ENCODE measurements at places on chromosomes 5 and 9.

- no peak for DNase-seq
Observed at GRCh38 chr5:173242675-173243121, 7.7 kb upstream of the NKX2-5 start.

GRCh38 chr5:95759634-95760033, 28.5 kb downstream of the RHOBTB3 start:
- DNase-seq = no peak

GRCh38 chr9:86807367-86807976, 139.8 kb downstream of the GAS1 start:
- no peak for DNase-seq

GRCh38 chr5:110807169-110807568, 68.4 kb downstream of the SLC25A46 start:
- DNase-seq = no peak

DNA sequence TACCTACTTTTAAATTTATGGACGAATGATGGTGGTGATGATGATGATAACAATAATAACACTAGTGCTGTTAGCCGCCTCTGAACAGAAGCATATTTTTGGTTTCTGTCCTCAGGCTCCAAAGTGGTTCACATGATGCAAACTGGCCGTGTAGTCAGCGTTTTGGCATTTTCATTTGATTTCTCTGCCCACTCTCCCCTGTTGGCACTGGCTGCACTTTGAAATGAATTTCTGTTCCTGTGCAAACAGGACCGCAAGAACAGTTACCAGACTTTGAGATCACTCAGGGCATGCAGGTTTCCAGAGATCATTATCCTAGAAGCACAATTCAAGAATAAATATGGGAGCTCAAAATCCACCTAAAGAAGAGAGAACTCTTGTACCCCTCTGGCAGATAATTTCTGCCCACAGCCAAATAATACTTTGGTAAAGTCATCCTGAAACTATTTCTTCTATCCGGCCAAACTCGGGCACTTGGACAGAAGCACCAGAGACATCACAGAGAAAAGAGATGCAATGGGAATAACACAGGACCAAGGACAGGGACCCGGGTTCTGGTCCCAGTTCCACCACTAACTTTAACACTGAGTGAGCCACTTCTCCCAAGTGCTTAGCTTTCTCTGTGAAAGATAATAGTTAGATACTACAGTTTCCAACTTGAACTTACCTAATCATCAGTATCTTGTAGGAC, 201.7 kb upstream of the PTGER4 start:
- no peak for DNase-seq

DNA sequence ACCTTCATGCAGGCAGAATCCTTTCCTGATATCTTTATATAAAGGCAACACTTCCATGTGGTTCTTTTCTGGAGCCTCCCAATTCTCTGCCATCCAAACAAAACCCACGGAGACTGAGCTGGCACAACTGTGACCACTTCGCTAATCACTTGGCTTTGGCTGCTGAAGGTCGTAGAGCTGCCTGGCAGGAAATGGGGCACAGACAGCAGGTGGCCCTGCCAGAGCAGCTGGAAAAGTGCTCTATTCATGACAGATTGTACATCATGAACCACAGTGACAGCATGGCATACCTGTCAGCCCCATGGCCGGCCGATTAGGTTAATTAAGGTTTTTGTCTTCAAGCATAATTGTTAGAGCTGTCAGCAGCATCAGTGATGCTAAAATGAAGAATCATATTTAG, 141.9 kb upstream of the ANKRD55 start:
- no peak for DNase-seq

DNA sequence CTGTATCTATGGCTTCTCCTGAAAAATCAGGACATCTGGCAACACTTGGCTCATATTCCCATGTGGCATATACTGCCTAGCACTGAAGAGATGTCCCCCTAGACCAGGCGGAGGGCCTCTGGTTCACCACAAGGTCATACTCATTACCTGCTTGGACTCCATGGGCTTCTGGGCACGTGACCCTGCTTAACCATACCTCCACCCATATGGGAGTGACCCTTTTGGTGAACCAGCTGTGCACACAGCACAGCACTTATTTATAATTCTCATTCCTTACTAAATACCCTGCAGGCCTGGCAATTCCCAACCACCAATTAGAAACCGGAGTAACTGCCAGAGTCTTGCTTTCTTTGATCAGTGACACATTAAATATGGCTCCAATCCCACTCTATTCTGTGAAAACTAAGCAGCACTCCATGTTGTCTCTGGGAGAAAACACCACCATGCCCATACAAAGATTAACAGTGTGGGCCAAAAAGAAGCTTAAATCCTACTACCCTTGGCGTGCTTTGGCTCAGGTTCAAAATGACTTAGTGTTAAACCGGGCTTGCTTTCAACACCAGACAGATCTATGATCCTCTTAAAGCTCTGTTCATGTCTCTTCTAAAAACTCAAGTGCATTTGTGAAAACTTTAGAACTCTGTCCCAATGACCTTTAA, 57.7 kb downstream of the MTMR12 start:
- DNase-seq = no peak

- DNase-seq = no peak
Observed at GRCh38 chr9:21679432-21679831, 123.0 kb upstream of the MTAP start.

DNA sequence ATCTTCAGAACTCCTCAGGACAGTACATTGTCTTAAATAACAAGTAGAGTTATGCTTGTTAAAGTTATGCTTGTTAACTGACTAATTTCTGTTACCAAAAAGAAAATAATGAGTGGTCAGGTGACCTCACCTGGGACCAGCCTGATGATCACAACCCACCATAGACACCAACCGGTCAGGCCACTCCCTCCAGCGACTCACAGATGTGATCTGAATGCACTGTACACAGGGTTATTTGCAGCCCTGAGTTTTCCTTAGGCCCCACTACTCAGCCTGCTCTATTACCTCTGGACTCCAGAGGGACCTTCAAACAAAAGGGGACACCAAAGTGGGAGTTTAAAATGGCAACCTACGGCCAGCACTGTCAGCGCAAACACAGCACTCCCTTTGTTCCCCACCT, 55.3 kb downstream of the ARSB start:
- no peak for DNase-seq

- no peak for DNase-seq
Observed at GRCh38 chr9:137319739-137320551, 17.9 kb upstream of the NRARP start.

- no peak for DNase-seq
Observed at GRCh38 chr5:10275991-10276390, 25.9 kb downstream of the CCT5 start.

DNA sequence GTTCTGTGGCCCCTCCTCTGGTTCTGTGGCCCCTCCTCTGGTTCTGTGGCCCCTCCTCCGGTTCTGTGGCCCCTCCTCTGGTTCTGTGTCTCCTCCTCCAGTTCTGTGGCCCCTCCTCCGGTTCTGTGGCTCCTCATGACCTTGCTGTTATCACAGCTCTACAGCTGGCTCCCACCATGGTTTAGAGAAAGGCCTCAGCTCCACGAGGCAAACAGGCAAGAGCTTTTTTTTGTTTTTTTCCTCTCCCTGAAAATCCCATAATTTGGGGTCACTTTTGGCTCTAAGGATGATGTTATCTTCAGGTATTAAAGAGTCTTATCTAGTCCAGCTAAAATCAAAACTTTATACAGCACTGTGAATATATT, 31.8 kb downstream of the C5orf15 start:
- DNase-seq = no peak

- no peak for DNase-seq
Observed at GRCh38 chr5:41843456-41844370, 26.5 kb downstream of the OXCT1 start.

DNA sequence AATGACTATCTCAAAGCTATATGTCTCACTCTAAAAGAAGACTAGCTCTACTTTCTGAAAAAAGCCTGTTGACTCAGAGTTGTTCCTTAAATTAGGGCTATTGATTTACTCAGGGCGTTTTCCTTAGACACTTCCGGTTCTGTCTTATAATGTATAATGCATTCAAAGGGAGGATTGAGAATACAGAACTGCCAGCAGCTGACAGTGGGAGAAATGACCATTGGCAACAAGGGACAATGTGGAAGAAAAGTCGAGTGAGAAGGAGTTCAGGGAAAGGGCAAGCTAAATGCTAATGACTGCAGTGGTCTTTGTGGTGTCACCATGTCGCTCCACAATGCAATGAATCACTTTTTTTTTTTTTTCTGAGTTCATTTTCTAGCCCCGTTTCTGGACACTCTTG, 65.7 kb upstream of the ANKH start:
- DNase-seq = no peak

DNA sequence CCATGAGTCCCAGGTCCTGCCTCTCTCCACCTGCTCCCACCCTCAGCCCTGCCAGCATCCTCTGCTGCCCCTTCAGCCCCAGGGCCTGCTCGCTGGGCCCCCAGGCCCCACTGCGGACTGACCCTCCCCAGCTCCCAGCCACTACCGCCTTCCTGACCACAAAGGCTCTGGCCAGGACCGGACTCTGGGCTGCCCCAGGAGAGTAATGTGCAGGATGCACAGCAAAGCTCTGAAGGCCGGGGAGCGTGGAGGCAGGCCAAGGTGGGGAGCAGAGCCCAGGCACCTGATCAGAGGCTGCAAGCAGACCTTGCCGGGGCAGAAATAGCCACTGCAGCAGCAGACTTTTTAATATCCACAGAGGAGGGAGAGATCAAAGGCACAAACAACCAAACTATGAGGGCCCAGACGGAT, 27.9 kb downstream of the IPPK start:
- no peak for DNase-seq

- DNase-seq = no peak
Observed at GRCh38 chr5:55933377-55934114, 61.2 kb downstream of the IL6ST start.

DNA sequence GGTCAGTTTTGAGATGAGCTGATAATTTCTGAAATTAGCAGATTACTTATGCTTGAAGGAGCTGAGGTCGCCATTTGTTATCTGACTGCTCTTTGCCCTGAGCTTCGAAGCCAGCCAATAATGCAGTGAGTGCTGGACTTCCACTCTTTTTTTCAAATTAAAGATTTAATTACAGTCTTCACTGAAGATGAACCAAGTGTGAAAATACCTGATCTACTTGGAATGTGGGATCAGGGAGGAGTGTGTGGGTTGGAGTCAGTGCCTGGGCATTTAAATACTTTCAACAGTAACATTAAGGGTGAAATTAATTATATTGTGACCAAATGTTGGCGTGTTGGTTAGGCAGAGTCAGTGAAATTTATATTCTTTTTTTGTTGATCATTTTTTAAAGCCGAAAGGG, 23.9 kb upstream of the DMRT3 start:
- no peak for DNase-seq

DNA sequence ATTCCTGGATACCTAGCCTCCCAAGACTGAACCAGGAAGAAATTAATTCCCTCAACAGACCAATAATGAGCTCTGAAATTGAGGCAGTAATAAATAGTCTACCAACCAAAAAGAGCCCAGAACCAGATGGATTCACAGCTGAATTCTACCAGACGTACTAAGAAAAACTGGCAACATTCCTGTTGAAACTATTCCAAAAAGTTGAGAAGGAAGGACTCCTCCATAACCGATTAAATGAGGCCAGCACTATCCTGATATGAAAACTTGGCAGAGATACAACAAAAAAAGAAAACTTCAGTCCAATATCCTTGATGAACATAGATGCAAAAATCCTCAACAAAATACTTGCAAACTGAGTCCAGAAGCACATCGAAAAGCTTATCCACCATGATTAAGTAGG, 392.5 kb upstream of the GRAMD2B start:
- no peak for DNase-seq

DNA sequence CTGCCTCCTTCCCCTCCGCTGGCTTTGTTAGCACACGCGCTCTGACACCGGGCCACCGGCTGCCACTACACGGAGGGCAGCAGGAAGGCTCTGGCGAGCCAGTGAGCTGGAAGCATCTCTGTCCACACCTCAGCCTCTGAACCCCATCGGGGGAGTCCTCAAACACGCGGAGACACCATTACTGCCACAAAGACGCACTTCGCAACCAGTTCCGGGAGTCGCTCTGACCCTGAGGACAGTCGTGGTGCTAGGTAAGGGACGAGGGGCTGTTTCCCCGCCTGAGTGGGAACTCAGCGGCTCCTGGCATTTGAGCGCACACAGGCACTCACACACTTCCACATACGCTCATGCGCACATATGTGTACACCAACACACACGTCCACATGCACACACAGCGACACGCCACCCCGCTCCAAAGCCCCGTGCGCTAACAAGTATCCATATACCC, 160.0 kb downstream of the C9orf152 start:
- no peak for DNase-seq

- no peak for DNase-seq
Observed at GRCh38 chr9:35910613-35911359, 1.5 kb downstream of the SPAAR start.
